Stromal cell of bone marrow (primary cell): ENCODE measurements at places on chromosomes 4 and X.

DNA sequence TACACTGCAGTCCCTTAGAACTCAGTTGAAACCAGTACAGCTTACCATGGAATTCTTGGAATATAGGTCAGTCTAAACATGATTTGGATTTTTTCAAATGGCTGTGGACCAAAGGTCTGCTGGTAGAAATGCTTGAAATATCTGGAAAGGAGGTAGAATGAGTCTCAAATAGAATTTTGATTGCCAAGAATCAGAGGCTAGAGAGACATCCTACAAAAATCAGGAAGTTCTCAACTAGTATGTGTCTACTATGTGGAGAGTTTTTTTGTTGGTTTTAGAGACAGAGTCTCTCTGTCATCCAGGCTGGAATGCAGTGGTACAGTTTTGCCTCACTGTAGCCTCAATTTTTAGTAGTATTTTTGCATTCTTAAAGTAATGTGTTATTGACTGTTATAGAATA is 53.6 kb downstream of the PAQR3 start:
- DNase-seq, result no peak

DNA sequence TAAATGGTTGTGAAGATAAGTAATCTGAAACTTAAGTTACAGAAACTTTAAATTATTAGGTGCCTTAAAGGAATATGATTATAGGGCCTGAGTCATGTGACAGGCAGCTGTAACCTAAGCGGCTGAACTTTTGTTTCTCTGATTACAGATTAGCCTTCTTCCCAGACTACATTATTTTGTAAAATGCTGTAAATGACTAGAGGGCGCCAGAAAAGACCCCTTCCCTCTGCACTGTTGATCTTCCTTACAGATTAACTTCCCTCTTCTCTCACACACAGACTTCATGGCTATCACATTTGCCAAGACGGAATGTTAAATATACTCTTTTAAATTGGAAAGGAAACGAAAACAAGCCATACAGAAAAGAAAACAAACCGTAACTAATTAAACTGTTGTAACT is 96.6 kb downstream of the EVC2 start:
- no peak for DNase-seq

- no peak for DNase-seq
Measured at GRCh38 chr4:120446051-120446567, 379.5 kb upstream of the MAD2L1 start.

- no peak for DNase-seq
Measured at GRCh38 chr4:157727163-157727562, 445.7 kb downstream of the GASK1B start.

DNA sequence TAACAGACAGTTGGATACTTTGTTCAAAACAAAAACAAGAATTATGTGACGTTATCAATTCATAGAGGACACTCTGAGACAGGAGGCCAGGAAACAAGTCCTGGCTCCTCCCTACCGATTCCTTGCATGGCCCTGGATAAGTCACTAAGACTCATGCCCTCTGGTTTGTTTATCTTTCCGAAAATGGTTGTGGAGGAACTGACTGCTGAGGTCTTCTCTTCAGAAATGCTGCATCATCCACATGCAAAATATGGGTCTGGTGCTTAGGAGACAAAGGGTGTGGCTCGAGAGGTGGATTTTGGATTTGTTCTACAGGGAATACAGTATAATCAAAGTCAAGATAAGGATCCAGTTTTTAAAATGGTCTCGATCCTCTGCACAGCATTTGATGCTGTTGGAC is 130.9 kb downstream of the RELL1 start:
- DNase-seq, result no peak
